ENCODE measurements at places on chromosomes 4 and X.
A peak's percentile ranks its signal among the peaks of the same experiment; 100 is the strongest.

GRCh38 chrX:152897222-152898131 is at the start of gene ZNF185:
TSS of gene ZNF185 (plus strand) at chrX:152898067. CDS start at chrX:152914490, 16,423 bp downstream.
- no peak for DNase-seq

- no peak for DNase-seq
Observed at GRCh38 chr4:186307916-186308315, 41.9 kb downstream of the F11 start.

DNA sequence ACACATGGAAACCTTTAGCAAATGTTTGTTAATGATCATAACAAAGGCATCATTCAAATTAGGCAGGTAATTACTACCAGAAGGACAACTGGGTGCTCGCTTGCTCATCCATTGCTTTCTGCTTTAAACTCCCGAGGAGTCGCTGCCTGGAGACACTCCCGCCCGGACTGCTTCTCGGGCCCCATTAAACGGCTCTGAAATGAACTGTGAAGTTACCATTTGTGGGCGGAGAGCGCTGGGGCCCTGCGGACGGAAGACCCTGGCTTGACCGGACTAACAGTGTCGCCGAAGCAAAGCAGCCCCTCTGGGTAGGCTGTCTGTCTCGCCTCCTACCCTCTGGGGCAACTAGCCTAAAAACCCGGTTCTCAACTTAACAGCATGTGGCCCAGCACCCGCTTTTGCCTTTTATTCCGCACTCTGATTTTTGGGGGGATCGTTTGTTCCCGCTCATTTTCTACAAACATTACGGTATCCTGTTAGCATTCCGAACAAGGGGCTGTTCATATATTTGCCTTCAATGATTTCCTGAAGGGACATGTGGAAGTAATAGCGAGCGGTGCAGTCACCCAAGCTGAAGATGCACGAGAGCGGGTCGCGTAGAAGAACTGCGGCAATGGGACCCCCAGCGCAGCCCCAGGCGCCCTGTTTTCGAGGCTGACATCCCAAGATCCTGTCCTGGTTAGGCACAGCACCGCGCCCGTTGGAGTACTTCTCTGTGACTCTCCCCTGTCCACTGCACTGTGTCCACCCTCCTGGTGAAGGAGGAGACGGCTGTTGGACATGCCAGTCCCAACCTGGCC is 1.6 kb upstream of the PDGFRA start:
- DNase-seq: no peak

DNA sequence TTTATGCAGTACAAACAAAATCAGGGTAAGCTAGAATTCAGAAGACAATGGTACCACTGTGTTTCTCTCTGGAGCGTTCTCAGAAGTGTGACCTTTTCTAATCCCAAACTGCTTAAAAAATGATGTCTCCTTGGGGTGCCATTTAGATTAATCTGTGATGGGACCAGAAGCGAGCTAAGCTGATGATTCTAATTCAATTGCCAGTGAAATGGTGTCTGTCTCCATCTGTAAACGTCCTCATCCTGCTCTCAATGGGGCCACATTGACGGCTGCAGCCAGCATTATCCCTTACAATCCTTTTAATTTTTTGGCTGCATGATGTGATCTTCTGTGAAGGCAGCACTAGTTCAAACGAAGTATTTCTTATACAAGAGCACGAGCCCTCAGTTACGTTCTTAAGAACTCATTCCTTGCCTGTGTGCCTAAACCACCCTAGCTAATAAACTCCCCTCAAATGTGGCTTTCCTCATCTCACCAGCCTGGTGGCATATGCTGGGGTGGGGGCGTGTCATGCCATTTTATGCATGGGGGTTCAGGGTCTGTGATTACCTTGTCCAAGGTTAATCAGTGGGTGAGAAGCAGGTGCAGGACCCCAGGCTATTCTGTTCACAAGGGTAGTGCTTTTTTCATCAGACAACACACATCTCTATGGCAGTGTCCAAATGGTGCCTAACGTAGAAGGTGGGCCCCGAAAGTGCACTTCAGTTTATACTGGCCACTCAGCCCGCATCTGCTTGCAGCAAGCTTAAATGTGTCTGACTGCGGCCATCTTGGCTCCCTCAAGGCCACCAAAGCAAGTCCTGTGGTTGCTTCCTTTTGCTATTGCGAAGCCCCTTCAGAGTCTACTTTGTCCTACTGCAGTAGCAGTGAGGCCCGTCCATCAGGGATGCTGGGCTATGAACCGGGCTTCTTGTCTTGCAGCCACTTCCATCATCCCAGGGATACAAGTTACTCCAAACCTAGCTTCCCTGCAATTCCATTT is 45.7 kb upstream of the SLC2A9 start:
- no peak for DNase-seq

GRCh38 chr4:38343608-38344007 is 320.4 kb upstream of the KLF3 start:
- DNase-seq: no peak

GRCh38 chr4:153154007-153154975 is 50.0 kb upstream of the TRIM2 start:
- peak; percentile 41 for DNase-seq

DNA sequence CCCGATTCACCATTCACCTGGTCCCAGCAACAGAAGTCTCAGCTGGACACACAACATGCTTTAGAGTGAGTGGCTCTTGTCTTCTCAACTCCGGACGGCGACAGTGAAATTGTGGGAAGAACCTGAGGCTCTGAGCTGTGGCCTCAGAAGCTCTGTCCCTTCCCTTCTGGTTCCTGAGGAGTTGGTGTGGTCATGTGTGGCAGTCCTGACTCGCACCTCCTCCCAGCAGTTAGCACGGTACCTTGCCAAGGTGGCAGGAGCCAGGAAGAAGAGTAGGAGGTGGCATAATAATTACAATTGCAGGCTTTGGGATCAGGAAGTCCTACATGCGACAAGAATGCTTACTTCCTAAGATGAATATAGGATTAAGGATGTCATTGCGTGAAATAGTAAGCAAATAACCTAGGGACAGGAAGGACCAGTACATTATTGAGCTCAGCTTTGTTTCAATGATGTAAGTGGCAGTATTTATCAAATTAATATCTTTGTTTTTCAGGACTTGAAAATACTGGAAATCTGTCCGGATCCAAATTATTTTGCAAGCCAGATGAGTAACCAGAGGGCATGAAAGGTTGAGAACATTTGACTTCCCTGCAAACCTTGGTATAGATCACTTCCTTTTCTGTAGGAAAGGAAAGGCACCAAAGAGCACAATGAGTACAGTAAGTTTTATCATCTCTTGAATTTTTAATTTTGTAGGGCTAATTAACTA is 21.1 kb downstream of the RNF4 start:
- no peak for DNase-seq

DNA sequence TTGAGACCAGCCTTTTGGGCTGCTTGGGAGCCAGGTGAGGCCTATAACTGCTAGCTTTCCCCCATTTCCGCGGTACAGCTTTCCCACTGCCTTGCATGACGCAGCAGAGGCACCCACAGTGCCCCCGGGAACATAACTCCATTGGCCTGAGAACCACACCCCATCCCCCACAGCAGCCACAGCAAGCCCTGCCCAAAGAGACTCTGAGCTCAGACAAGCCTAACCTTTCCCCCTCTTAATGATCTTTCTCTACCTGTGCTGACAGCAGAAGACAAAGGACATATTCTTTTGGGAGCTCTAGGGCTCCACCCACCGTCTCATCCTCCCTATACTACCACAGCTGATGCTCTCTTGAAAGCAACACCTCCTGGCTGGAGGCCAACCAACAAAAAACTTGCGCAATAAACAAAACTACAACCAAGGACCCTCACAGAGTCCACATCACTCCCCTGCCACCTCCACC is 114.8 kb downstream of the FANCB start:
- no peak for DNase-seq

DNA sequence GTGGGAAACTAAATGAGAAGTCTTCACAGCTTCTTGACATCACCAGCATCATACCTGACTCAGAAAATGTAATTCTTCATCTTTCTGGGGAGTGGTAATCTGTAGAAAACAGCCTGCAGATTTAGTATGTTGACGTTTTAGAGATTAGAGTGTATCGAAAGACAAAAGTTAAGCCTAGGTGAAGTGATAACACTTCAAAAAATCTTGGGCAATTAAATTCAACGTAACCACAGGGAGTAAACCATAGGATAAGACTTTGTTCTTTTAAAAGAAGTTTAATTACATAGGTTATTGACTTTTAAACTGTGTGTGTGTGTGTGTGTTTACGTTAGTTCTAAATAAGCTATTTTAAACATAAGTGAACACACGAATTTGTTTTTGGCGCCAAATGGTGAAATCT is 1.8 kb upstream of the CXCL5 start:
- DNase-seq: no peak

DNA sequence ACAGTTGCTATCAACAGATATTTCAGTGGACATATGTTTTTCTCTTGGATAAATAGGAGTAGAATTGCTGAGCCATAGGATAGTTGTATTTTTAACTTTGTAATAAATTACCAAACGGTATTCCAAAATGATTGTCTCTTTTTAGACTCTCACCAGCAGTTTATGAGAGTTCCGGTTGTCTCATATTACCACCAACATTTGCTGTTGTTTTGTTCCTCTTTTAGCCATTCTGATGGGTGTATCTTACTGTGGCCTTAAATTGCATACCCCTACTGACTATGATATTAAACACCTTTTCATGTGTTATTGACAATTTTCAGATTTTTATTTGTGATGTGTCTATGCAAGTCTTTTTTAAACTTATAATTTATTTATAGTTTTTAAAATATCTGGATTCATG is 39.7 kb downstream of the SNX25 start:
- no peak for DNase-seq

DNA sequence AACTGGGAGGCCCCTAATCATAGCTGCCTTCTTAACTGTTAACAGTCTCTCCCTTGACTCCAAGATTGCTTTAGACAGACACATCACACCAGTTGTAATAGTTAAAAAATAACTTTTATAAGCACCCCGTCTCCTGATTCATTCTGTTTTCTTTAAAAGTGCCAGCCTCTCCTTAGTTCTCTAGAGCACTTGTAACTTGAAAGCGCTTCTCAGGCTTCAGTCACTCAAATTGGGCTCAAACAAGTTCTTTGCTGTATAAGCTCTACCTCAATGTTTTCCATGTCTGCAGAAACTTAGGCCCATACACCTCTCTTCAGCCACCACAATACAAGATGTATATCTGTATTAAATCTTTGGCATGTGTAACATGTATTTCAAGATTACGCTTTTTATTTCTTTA is 169.6 kb downstream of the GABRG1 start:
- DNase-seq: no peak

DNA sequence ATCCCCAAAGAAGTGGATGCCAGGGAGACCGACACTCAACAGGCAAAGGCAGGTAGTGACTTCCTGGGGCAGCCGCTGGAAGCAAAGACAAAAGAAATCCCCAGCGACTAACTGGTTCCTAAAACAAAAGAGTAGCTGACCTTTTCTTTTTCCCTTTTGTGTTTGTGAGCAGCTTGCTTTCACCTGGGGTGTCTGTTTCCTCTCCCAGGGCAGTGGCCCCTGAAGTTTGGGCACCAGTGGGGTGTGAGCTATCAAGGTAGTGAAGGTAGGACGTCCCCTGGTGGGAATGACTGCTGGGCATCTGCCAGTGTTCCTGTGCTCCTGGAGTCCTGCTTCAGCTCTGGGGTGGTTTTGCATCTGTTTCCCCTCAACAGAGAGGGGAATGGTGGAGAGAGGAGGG is 41.6 kb upstream of the STIM2 start:
- DNase-seq: no peak

DNA sequence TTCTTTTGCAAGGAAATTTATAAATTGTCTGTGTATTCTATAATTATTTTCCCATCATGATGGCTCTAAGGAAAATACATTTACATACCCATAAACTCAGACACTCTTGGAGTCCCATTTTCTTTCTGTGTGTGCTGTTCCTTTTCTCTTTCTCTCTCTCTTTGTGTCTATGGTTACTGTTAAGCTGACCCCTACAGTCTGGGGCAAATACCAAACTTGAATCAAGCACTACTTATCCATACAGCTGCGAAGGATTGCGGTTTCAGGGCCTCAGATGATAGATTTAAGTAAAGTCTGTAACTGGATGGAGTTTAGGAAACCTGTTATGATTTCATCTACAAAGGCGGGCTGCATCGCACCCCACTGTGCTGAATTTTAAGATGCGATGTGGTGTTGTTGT is 150.2 kb downstream of the SHROOM3 start:
- DNase-seq: no peak

DNA sequence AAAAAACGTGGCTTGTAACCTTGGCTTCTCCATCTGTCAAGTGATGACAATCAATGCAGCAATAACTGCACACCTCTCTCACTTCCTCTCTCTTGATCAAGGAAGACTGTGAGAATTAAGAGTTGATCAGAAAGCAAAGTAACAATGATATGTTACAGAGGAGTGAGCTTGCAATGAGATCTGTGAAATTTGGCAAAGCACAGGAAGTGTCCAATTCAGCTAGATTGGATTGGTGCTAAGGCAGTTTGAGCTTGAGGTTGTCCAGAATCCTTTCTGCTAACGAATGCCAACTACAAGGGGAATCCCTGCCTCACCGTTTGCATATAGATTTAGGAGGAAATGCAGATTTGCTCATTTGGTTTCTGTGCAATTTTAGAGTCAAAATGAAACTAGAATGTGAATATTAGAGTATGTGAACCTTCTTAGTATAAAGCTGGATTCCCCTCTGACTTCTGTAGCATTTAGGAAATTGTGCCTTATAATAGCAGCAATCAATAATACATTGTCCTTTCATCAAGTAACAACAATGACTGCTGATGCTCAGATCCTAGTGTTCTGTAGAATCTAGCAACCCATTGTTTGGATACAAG is 346.4 kb downstream of the PTTG2 start:
- DNase-seq: no peak

DNA sequence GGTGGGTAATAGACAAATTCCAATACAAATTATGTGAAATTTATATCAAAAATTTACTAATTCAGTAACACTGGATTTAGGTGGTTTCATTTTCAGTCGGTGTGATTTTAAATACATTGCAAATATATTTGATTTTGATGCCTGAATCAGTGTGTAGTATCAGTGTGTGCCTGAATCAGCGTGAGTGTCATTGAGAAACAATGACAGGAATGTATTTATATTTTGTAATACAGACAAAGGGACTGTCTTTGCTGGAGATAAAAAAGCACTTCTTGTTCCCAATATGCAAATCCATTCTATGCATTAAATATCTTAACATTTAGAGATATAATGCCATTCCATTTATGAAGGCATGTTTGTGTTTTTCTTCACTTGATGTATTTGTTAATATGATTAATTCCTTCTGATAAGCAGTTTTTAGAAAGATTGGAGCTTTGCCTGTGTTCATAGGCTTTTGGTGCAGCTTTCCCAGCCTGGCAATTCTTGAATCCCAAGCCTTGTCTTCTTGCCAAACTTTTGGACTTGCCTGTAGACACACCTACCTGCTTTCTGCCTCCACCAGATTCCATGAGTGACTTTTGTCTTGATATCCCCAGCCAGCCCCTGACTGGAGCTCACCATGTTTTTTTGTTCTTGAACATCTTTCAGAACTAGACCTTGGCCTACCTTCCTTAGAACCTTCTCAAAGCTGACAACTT is 243.8 kb downstream of the ADGRL3 start:
- DNase-seq: no peak

GRCh38 chr4:86506591-86506990 is 87.5 kb upstream of the PTPN13 start:
- no peak for DNase-seq

- DNase-seq: no peak
Observed at GRCh38 chr4:161291222-161291621, 872.6 kb downstream of the FSTL5 start.

- no peak for DNase-seq
Observed at GRCh38 chrX:151543706-151544105, 19.8 kb upstream of the PASD1 start.

- no peak for DNase-seq
Observed at GRCh38 chrX:50617183-50617582, 146.6 kb upstream of the DGKK start.

Measured in Jurkat, Clone E6-1 (cell line).